ENCODE measurements at places on chromosomes 1 and 21. TPM values are rescaled to one million over a fixed set of nuclear protein-coding genes. Genes with fewer than 3 reads are reported as not detected.

Gene TMEM269
- not detected for total RNA-seq

Gene ANGPTL3
- not detected for total RNA-seq

Gene C4BPA
- total RNA-seq, result not detected

Gene TNFAIP8L2
- 32.0 TPM for total RNA-seq

Gene GPR161
- 0.85 TPM for total RNA-seq

Gene ATAD3B
- 25.5 TPM for total RNA-seq

Gene PRAMEF17
- not detected for total RNA-seq

Gene CACNA1E
- not detected for total RNA-seq

- no peak overlapping the region for H3K27ac ChIP-seq
- H3K4me3 ChIP-seq, result no peak overlapping the region
- peaks cover 8% of the 10 kb centered on the region for H3K27me3 ChIP-seq
- H3K36me3 ChIP-seq, result no peaks in the 10 kb centered on the region
- DNase-seq, result no peak
These were observed 7.3 kb downstream of the UQCRHL start for GRCh38 chr1:15799928-15800835.

- no peaks in the 10 kb centered on the region for H3K27me3 ChIP-seq
- no peaks in the 10 kb centered on the region for H3K4me1 ChIP-seq
These were observed 303.7 kb downstream of the LRRC7 start for GRCh38 chr1:69871412-69871811.

DNA sequence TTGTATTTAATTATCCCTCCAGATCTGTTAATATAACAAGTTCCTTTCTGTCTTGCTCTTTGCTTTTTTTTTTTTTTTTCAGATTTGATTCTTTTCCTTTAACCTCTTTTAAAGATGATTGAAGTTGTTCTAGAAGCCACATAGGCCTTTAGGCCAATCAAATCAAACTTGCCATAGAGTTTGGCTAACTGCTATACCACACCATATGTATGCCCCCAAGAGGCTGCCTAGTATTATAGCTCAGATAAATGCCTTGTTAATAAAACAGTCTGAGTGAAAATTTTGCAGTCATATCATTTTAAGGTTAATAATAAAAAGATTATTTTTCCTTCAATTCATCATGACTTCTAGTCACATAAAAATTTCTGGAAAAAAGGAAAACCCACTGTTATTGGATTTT lies 696.0 kb upstream of the CHRM3 start:
- no peaks in the 10 kb centered on the region for H3K27me3 ChIP-seq
- DNase-seq, result no peak
- no peak overlapping the region for H3K4me3 ChIP-seq
- H3K27ac ChIP-seq, result no peak overlapping the region
- H3K36me3 ChIP-seq, result no peaks in the 10 kb centered on the region
- H3K4me1 ChIP-seq, result no peaks in the 10 kb centered on the region

DNA sequence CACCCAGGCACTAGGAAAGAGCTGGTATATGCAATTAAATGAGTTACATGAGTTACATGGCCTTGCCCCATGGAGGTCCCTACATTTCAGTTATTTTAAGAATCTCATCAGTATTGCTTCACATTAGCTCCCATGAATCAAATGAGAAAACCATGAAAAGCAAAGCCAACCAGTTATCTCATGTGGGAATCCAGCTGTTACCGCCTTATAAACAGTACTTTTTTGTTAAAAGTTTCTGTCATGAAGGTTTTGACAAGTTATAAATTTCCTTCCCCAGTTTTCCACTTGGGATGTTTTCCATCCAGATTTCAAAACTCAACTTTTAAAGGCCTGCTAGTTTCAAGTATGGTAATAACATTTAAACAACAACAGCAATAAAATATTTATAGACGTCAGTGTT lies 544.8 kb downstream of the NUF2 start:
- H3K36me3 ChIP-seq, result no peaks in the 10 kb centered on the region
- no peak overlapping the region for H3K4me3 ChIP-seq
- no peaks in the 10 kb centered on the region for H3K27me3 ChIP-seq
- no peaks in the 10 kb centered on the region for H3K4me1 ChIP-seq
- no peak overlapping the region for H3K27ac ChIP-seq

DNA sequence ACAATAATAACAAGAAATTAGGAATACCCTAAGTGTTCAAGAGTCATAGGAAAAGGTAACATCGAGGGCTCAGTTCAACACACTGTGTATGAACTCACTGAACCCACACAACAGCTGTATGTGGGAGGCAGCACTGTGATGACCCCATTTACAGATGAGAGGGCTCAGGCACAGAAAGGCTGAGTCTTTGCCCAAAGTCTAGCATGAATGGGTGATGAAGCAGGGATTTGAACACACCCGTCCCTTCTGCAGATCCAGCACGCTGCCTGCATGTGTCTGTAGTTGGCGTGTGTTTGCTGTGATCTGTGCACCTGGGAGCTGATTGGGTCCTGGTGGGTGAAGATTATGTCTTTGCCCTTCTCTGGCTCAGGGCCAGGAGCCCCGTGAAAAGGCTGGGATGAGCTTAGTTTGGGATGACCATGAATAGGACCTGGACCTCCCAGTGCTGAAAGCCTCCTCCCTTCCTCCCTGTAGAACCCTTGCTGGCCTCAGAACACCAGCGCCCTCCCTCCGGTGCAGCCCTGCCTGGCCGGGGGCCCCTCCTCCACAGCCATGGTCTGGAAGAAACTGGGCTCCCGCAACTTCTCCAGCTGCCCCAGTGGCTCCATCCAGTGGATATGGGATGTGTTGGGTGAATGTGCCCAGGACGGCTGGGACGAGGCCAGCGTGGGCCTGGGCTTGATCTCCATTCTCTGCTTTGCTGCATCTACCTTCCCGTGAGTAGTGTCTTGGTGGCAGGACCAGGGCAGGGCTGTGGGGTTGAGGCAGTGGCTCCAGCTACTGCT lies 5.2 kb downstream of the SLC66A1 start:
- no peak for DNase-seq
- no peaks in the 10 kb centered on the region for H3K36me3 ChIP-seq
- H3K4me3 ChIP-seq, result no peak overlapping the region
- peaks cover 27% of the 10 kb centered on the region for H3K4me1 ChIP-seq
- H3K27me3 ChIP-seq, result no peaks in the 10 kb centered on the region

DNA sequence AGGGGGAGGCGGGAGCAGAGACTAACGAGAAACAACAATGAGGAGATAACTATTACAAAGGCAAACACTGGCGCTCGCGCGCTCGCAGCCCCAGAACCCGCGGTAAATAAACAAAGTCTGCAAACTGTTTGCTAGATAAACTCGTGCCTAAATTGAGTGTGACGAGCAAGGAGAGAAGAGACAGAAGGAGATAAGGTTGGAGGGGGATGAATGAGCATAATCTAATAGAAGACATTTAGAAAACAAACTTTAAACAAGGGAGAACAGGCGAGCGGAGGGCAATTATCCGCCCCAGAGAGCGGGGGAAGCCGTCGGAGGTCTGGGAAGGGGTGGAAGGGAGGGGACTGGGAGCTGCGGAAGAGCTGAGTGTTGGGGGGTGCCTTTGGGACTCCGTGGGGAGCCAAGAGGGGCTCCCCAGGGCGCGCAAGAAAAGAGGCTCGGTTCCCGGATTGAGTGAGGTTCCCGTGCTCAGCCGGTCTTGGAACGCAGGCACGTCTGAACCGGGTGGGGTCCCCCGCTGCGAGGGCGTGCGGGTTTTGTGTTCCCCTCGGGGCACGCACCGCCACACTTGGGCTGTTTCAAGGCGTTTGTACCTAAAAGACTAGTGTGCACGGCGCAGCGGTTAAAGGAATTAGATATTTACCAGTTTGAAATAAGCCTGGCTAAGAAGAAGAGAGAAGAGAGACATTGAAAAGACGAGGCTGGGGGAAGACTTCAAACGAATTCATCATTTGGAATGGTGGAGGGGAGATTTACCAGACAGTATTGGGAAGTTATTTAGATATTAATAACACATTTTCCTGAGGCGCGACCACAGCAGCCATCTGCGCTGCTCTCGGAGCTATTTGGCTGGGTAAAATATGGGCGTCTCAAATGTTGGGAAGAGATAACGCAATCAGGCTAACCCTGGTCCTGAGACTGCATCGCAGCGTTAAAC lies 10.6 kb downstream of the PAX7 start:
- H3K4me1 ChIP-seq, result peaks cover 7% of the 10 kb centered on the region
- H3K4me3 ChIP-seq, result no peak overlapping the region
- peaks cover 90% of the 10 kb centered on the region for H3K27me3 ChIP-seq
- no peaks in the 10 kb centered on the region for H3K36me3 ChIP-seq
- no peak for DNase-seq

DNA sequence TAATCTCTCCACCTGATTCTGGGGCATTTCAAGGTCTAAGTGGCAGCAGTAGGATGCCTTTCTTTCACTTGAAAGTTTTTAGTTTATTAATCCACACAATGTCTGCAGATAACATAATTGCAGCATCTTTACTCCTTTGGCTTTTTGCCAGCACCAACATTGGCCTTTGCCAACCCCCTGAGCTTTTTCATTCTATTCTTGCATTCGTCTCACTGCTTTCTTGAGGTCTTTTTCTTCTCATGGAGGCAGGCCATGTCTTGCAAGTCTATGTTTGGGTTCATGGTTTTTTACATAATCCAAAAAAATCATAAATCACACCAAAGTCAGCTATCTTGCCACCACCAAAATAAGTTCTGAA lies 30.4 kb upstream of the COG2 start:
- peaks cover 12% of the 10 kb centered on the region for H3K27me3 ChIP-seq
- no peaks in the 10 kb centered on the region for H3K36me3 ChIP-seq
- H3K4me3 ChIP-seq, result no peak overlapping the region
- no peak overlapping the region for H3K27ac ChIP-seq

GRCh38 chr21:45824546-45825215 lies 156.9 kb upstream of the COL6A1 start:
- no peak overlapping the region for H3K4me3 ChIP-seq
- H3K4me1 ChIP-seq, result peaks cover 27% of the 10 kb centered on the region
- H3K27me3 ChIP-seq, result peaks cover 7% of the 10 kb centered on the region
- no peaks in the 10 kb centered on the region for H3K36me3 ChIP-seq

GRCh38 chr1:71269179-71269578 lies 188.3 kb upstream of the ZRANB2 start:
- H3K4me1 ChIP-seq, result no peaks in the 10 kb centered on the region
- H3K27ac ChIP-seq, result no peak overlapping the region
- H3K27me3 ChIP-seq, result no peaks in the 10 kb centered on the region
- H3K36me3 ChIP-seq, result no peaks in the 10 kb centered on the region

DNA sequence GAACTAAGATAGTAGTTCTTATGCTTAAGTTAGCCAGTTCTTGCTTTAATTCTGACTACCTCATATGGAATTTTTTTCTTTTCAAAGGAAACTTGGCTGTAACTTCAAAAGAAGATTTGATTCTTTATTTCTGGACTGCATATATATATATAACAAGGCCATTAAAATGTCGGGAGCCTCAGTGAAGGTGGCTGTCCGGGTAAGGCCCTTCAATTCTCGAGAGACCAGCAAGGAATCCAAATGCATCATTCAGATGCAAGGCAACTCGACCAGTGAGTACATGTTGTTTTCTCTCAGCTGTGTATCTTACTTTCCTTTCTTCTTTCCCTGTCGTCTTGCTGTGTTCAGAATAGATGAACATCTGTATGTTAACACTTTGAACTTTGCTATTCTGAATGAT lies 21.8 kb downstream of the KIF1B start:
- peaks cover 18% of the 10 kb centered on the region for H3K4me1 ChIP-seq
- H3K36me3 ChIP-seq, result no peaks in the 10 kb centered on the region
- H3K27ac ChIP-seq, result no peak overlapping the region
- no peaks in the 10 kb centered on the region for H3K27me3 ChIP-seq
- H3K4me3 ChIP-seq, result no peak overlapping the region

- H3K4me1 ChIP-seq, result peaks cover 26% of the 10 kb centered on the region
- peak; percentile 51 for DNase-seq
- no peak overlapping the region for H3K27ac ChIP-seq
- no peak overlapping the region for H3K4me3 ChIP-seq
These were observed 109.7 kb downstream of the TSEN15 start for GRCh38 chr1:184161071-184161698.

DNA sequence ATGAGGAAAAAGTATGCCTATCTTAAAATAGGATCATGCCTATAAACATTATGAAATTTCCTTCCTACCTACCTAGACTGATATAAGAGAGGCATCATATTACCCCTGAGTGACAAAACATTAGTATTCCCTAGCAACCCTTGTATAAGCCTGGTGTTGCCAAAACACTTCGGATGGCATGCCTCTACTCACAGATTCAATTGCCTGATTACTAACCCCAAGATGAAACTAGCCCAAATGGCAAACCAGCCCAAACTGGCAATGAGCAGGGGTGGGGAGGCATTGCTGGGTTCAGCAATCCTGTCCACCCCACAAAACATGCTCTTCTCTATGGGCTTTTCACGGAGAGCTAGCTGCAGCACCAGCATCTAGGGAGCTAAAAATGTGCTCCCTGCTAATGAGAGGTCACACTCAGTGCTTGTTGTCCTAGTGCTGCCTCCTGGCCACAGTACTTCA lies 13.9 kb downstream of the PALMD start:
- H3K27me3 ChIP-seq, result peaks cover 9% of the 10 kb centered on the region
- H3K36me3 ChIP-seq, result no peaks in the 10 kb centered on the region
- no peak for DNase-seq
- no peak overlapping the region for H3K4me3 ChIP-seq

GRCh38 chr21:33412832-33413519 lies 9.8 kb downstream of the IFNGR2 start:
- H3K27ac ChIP-seq, result no peak overlapping the region
- peaks cover 12% of the 10 kb centered on the region for H3K27me3 ChIP-seq
- no peak for DNase-seq
- H3K4me1 ChIP-seq, result peaks cover 13% of the 10 kb centered on the region
- H3K36me3 ChIP-seq, result no peaks in the 10 kb centered on the region
- H3K4me3 ChIP-seq, result no peak overlapping the region

GRCh38 chr21:22961258-22961657 lies 1963.0 kb downstream of the NCAM2 start:
- H3K36me3 ChIP-seq, result no peaks in the 10 kb centered on the region
- H3K27ac ChIP-seq, result no peak overlapping the region
- no peak for DNase-seq
- H3K27me3 ChIP-seq, result no peaks in the 10 kb centered on the region
- no peak overlapping the region for H3K4me3 ChIP-seq

DNA sequence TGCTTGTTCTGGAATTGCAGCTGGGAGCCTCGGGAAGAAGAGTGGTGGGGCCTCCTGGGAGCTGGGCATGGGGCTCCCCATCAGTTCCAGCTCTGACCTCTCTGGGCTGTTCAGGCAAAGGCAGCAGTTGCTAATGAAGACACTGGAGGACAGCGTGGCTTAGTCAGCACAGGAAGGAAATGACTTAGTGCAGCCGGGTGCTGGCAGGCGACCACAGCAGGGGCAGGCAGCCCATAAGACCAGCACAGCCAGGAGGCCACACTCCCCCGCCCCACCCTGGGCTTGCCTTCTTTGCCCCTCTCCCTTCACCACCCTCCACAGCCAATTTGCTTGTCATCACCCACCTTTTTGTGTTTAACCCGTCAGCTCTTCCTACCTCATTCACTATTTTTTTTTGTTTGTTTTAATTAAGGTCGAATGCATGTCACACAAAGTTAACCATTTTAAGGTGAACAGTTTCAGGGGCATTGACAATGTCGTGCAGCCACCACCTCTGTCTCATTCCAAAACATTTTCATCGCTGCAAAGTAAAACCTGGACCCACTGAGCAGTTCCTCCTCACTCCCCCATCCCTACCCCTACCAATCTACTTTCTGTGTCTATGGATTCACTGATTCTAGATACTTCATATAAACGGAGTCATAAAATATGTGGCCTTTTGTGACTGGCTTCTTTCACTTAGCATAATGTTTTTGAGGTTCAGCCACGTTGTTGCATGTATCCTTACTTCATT lies 10.9 kb downstream of the OLIG2 start:
- no peaks in the 10 kb centered on the region for H3K36me3 ChIP-seq
- H3K4me1 ChIP-seq, result peaks cover 17% of the 10 kb centered on the region
- peak; percentile 63 for DNase-seq
- H3K27ac ChIP-seq, result peak overlapping the region; percentile 65
- H3K4me3 ChIP-seq, result no peak overlapping the region
- peaks cover 10% of the 10 kb centered on the region for H3K27me3 ChIP-seq

GRCh38 chr1:209756615-209757445 lies 977 bp downstream of the TRAF3IP3 start:
- peaks cover 66% of the 10 kb centered on the region for H3K36me3 ChIP-seq
- H3K4me3 ChIP-seq, result peak overlapping the region; percentile 97
- H3K27me3 ChIP-seq, result no peaks in the 10 kb centered on the region
- peak; percentile 55 for DNase-seq
- H3K4me1 ChIP-seq, result peaks cover 75% of the 10 kb centered on the region
